ENCODE measurements at places on chromosomes 16 and 17. TPM values are rescaled to one million over a fixed set of nuclear protein-coding genes. Genes with fewer than 3 reads are reported as not detected.

The TP53TG3 gene
- total RNA-seq = 0.36 TPM

The CCR7 gene
- not detected for total RNA-seq

The SOX8 gene
- 18.5 TPM for total RNA-seq

The TBC1D16 gene
- 459 TPM for total RNA-seq

The VTN gene
- 0.34 TPM for total RNA-seq

Measured in melanocyte of skin (primary cell).